ENCODE measurements at places on chromosomes 2 and 18.

- ATAC-seq: no peak
These were observed 32.4 kb downstream of the TMEM177 start for GRCh38 chr2:119711352-119711751.

- ATAC-seq: peak; percentile 75
These were observed 88.5 kb downstream of the DYNAP start for GRCh38 chr18:54679318-54680149.

- ATAC-seq: no peak
These were observed 77.4 kb downstream of the KCNF1 start for GRCh38 chr2:10989151-10989550.

- no peak for ATAC-seq
These were observed 53.8 kb downstream of the MAP4K4 start for GRCh38 chr2:101751276-101751815.

DNA sequence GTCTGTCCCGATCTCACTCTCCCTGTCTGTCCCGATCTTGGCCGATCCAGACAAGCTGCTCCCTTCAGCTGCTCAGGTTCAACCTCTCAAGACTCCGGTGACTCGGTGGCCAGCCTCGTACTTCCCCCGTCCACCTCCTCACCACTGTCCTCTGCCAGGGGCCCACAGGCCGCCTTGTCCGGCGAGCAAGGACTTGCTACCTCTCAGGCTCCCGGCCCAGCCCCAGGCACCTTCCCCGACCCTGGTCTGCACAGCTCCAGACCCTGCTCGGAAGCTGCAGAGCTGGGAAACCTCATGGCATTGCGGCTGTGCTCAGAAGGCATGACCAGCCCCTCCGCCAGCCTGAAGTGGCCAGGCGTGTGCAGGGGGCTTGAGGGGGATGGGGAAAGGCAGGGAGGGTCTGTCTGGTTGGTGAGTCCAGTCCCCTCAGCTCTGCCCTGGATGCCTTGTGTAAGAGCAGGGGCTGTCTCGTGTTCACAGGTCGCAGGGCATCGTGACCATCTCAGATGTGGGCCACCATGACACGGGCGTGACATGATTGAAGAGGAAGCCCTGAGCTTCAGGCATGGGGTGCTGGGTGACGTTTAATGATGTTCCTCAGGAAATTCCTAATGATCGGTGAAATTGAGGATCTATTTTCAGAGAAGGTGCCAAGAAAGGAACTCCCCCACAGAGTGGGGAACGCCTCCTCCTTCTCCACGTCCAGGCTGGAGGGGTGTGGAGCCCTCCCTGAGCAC, 121.2 kb upstream of the CTDP1 start:
- no peak for ATAC-seq

DNA sequence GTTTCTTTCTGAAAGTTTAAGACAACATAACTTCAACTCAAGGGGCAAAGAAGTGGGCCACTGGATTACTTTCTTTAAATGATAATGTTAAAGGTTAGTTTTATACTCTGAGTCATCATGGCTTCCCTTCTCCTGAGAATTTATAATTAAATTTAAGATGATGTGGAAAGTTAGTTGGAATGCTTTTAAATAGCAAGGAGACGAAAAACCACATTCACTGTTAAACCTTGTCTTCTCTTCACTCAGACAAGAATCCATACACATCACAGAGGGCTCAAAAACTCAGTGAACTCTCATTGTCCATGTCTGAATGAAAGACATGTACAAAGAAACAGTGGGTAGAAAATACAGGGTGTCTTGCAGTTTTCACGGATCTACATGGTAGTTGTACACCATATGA, 65.6 kb downstream of the COL5A2 start:
- no peak for ATAC-seq

DNA sequence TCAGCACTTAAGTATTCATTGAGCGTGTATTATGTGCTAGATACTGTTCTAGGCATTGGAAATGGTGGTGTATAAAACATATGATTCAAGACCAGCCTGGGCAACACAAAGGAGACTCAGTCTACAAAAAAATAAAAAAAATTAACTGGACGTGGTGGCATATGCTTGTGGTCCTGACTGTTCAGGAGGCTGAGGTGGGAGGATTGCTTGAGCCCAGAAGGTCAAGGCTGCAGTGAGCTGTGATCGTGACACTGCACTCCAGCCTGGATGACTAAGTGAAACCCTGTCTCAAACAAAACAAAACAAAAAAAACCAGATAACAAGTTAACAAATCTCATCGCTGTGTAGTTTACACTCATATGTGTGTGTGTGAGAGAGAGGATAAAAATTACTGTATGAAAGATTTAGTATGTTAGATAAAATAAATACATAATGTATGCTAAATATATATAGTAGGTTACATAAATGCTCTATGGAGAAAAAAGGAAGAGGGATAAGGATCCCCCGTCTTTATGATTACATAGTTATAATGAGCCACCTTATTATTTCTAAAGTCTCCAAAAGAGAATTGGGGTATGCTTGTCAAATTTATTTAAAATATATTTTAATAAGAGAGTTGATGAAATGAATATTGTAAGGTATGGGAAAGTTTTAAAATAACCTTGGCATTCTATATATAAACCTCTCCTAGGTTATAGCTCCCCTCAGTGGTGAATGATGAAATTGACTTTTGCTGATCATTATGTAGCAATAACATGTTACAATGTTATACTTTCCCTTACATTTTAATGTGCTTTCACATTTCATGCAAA, 69.2 kb downstream of the EHBP1 start:
- no peak for ATAC-seq

DNA sequence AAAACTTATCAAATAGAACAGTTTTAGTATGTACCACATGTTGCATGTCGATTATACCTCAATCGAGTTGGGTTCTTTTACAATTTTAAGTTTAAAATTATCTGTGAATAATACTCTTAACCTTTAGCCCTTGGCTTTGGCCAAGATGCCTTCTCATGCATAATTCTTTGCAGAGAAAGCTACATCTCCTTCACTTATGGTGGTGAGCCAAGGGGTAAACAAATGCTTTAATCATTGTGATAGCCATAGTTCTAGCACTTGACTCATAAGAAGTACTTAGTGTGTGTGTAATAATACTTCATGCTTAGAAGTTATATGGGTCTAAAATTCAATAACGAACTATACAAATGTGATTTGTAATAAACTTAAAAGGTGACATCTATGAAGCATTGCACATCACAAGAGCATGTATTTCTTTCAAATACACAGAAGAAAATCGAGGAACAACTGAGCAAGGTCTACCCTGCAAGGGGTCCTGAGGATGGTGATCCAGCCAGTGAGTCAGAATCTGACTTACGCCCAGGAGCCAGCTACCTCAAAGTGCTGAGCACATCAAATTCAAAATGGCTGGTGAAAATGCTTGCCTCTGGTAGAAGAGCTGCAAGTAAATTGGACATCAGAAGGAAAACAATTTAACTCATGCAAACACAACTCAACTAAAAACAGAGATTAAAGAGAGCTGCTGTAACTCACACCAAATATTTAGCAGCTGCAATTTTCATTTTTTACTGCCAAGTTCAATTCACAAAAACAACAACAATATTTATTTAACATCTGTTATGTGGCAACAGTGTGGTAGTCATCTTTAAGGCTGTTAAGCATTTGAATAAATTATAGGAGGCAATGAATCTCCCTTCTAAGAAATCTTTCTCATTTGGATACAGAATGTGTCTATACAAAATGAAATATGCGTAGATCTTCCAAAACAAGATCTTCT, 23.8 kb upstream of the TTC39C start:
- no peak for ATAC-seq

- ATAC-seq: no peak
These were observed 290.9 kb upstream of the SIX2 start for GRCh38 chr2:45300026-45300750.

DNA sequence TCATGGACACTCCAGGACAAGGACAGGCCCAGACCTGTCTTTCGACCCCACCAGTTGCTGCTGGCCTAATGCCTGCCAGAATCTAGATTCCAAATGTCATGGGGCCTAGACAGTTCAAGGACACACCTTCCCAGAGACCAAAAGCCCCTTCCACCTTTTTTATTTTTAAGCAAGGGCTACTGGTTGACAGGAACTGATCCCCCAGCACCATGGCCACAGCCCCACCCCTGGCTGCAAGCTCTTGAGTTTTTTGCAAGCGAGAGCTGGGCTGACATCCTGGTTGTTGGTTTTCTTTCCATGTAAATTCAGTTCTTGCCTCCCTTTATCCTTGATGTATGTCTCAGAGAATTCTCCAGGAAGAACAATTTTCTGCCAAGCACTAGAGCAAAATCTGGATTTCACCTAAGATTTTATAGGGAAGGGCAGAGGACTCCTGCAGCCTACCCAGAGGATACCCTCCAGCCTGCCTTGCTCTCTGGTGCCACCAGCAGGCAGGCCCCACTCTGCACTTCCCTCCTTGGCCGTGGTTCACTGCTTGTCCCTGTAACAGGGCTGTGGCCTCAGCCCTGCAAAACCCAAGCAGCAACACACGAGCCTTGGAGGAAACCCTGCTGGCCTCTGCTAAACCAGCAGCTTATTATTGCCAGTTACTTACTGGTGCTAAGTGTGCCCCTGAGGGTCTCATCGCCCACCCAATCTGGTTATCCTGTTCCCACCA, 97.7 kb downstream of the TWIST2 start:
- ATAC-seq: no peak

- ATAC-seq: no peak
These were observed 108.3 kb upstream of the NCKAP5 start for GRCh38 chr2:133676392-133677130.

- ATAC-seq: no peak
These were observed 105.9 kb downstream of the AGAP1 start for GRCh38 chr2:235599596-235600338.

- ATAC-seq: peak; percentile 75
These were observed 58.2 kb downstream of the KLHL14 start for GRCh38 chr18:32714571-32715148.

- ATAC-seq: no peak
These were observed 162.5 kb downstream of the NDUFA10 start for GRCh38 chr2:239862613-239863012.

GRCh38 chr2:50707196-50707595, 324.7 kb downstream of the NRXN1 start:
- ATAC-seq: no peak

GRCh38 chr2:37100054-37100453, 15.7 kb downstream of the GPATCH11 start:
- ATAC-seq: no peak

GRCh38 chr2:40367032-40367431, 84.9 kb downstream of the SLC8A1 start:
- no peak for ATAC-seq
